ENCODE measurements at places on chromosomes 7 and 10.

- no peak for DNase-seq
Measured at GRCh38 chr10:91512458-91512857, 102.3 kb downstream of the HECTD2 start.

DNA sequence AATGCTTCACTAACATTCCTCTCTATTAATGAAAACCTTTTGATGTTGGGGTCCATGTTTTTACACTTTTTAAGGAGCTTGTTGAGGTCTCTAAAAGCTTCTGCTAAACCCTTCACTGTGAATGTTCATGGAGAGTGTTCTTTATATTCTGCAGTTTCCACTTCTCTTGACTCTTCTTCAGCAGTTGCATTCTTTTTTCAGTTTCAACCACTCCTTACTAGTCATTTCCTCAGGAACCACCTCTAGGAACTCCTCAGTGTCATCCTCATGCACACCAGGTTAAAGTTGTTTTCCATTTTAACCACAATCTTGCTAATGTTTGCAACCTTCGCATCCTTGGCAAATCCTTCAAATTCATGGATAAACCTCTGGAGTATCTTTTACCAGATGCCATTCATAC is 821.6 kb downstream of the ANKRD7 start:
- DNase-seq: no peak

DNA sequence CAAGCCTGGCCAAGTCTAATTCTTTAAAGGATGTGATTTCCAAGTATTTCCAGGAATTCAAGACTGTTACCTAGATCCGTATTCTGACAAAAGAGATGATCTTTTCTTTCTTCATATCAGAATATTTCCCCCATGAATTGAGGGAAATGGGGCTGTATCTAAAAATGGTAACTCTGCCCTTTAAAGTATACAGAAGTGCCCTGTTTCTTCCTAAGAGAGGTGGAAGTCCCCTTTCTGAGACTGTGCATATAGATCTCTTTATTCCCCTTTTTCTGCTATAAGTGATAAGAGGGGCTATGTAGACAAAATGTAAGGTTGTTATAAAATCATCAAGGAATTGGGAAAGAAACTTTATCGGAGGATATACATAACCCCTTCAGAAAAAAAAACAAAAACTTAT is 287.1 kb upstream of the KAT6B start:
- no peak for DNase-seq

DNA sequence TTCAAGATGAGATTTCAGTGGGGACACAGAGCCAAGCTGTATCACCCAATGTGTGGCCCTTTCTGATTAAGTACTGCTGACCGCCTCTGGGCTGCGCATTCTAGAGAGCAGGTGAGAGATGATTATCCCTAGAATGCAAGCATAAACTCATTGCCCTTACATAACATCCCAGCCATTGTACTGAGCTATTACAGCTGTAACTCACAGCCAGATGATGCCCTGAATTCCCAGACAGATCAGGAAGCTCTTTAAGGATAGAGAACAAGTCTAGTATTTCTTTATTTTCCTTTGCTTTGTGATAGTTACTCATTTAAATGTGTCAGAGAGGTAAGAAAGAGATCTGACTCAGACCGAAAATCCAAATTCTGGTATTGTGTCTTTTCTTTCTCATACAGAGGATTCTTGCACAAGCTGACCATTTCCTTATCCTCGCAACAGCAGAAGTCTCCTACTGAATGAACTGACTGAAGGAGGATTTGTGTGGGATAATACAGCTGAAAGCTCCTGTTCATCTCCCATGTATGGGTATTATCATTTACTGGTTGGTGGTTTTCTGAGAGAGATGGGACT is 58.4 kb downstream of the ZNF22 start:
- no peak for DNase-seq

GRCh38 chr7:29158795-29159423 is 12.6 kb upstream of the CPVL start:
- DNase-seq: no peak

- DNase-seq: no peak
Measured at GRCh38 chr7:66974986-66975590, 20.3 kb downstream of the SBDS start.

- no peak for DNase-seq
Measured at GRCh38 chr7:157394246-157395191, 57.7 kb downstream of the DNAJB6 start.

GRCh38 chr10:93459466-93459865 is 22.7 kb downstream of the MYOF start:
- DNase-seq: no peak

- DNase-seq: no peak
Measured at GRCh38 chr7:139066315-139066714, 30.5 kb upstream of the ZC3HAV1L start.

GRCh38 chr10:126536148-126536547 is 134.3 kb downstream of the C10orf90 start:
- no peak for DNase-seq

DNA sequence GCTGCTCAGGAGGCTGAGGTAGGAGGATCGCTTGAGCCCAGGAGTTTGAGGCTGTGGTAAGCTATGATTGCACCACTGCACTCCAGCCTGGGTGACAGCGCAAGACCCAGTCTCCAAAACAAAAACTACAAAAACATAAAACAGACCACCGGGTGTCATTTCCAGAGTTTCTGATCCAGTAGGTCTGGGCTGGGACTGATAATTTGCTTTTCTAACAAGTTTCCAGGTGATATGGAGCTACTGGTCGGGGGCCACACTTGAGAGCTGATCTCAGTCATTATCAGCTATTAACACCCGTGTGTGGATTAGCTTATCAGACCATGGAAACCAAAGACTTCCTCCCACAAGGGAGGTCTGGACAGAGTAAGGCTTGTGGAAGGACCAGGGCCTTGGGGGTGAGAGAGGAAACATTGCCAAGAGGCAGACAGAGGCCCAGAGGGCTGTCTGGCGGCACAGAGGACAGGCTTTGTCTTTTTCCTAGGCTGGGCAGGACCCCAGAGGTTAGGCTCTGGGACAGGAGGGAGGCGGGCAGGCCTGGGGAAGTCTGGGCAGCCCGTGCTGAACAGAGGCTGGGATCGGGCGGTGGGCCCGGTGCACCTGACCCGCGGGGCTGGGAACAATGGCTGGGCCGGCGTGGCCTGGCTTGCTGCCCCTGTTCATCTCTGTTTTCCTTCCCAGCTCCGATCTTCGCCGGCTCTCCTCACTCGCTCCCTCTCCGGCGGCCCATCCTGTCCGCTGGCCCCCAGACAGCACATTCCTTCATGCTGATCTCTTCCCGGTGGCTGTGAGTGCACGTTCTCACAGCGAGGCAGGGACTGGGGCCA is 25.2 kb downstream of the TMEM270 start:
- no peak for DNase-seq

- DNase-seq: no peak
Measured at GRCh38 chr7:3493499-3493898, 192.4 kb downstream of the SDK1 start.

DNA sequence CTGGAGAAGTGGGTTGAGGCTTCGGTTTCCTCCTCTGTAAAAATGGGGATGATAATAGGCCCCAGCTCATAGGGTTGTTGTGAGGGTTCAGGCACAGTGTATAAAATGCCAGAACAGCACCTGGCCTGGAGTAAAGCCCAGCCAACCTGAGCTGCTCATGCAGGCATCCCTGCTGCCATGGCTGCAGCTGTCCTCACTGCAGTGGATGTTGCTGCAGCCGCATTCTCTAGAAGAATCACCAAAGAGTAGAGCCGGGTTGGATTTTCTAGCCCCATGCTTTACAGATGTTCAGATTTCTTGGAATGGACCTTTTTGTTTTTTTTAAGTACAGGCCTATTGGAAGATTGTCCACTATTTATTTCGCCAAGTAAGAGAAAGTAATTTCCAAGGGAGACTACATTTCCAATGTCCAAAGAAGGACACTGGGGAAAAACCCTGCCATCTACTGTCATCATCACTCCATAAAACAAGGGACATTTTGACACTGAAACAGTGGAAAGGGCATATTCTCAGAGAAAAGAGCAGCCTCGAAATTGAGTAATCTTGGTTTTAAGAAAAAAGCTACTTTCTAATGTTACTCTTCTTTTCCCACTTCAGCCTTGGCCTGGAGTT is 147.5 kb upstream of the TCF7L2 start:
- no peak for DNase-seq

DNA sequence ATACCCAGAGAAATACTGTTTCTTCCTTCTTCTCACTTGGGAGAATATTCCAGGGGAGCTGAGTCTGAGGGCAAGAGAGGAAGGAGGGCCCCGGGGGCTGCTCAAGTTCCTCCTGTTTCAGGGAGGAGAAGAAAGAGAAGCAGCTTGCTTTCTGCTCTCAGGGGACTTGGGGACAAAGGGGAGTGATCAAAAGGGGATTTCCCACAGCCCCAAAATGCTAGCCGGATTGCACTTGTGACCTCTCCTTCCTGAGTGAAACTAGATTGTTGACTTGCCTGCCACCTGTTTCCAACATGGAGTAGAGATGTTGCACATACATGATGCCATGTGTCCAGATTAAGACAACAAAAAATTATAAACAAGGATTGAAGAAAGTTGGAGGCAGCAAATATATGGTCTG is 28.7 kb upstream of the PDCD4 start:
- no peak for DNase-seq

- DNase-seq: no peak
Measured at GRCh38 chr10:16732376-16732775, 84.8 kb downstream of the RSU1 start.

- no peak for DNase-seq
Measured at GRCh38 chr10:100174699-100175677, 10.8 kb downstream of the ERLIN1 start.

DNA sequence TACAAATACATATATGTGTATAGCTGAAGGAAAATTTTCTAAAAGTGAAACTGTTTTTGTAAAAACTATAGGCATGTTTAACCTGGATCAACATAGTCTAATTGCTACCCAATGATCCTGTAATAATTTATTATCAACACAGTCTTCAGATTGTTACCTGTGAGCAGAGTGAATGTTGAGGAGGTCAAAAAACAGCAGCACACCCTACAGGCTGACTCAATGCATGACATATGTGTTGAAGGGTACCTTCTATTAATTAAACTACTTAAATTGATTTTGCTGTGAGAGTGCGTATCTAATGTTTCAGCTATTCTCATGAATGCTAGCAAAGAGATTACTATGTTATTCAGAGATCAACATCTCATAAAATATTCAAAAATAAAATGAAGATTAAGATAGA is 411.4 kb downstream of the TNS3 start:
- no peak for DNase-seq
